Activated CD4-positive, CD25-positive, alpha-beta regulatory T cell treated with anti-CD3 and anti-CD28 coated beads, Interleukin-2, amount 50 U/mL, for 16 hours (primary cell): ENCODE measurements at places on chromosomes 3 and 15.

- DNase-seq, result no peak
Observed at GRCh38 chr3:86744051-86744450, 246.9 kb downstream of the VGLL3 start.

DNA sequence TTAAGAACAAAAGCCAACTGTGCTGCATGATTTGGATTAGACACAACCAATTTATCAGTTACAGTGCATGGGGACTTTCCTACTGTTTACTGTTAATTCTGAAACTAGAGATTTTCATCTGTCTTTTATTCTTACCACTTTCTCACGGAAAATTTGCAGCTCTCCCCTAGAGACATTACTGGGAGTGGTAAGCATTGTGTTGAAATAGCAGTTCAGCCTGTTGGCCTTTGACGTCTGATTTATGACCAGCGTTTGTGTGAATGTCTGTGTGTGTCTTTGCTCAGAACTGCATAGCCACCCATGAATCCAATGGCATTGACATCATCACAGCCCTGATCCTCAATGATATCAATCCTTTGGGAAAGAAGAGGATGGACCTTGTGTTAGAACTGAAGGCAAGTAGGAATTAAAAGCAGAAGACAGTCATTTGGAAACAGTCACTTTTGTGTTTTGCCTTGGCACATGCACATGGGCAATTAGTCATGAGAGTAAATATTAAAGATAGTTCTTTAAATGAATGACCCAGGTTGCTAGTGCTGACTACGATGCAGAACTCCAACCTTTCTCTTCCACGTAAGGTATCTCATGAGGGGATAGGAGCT is 202.2 kb upstream of the BHLHE40 start:
- no peak for DNase-seq

GRCh38 chr3:59253523-59253922 is 203.7 kb upstream of the CFAP20DC start:
- no peak for DNase-seq

DNA sequence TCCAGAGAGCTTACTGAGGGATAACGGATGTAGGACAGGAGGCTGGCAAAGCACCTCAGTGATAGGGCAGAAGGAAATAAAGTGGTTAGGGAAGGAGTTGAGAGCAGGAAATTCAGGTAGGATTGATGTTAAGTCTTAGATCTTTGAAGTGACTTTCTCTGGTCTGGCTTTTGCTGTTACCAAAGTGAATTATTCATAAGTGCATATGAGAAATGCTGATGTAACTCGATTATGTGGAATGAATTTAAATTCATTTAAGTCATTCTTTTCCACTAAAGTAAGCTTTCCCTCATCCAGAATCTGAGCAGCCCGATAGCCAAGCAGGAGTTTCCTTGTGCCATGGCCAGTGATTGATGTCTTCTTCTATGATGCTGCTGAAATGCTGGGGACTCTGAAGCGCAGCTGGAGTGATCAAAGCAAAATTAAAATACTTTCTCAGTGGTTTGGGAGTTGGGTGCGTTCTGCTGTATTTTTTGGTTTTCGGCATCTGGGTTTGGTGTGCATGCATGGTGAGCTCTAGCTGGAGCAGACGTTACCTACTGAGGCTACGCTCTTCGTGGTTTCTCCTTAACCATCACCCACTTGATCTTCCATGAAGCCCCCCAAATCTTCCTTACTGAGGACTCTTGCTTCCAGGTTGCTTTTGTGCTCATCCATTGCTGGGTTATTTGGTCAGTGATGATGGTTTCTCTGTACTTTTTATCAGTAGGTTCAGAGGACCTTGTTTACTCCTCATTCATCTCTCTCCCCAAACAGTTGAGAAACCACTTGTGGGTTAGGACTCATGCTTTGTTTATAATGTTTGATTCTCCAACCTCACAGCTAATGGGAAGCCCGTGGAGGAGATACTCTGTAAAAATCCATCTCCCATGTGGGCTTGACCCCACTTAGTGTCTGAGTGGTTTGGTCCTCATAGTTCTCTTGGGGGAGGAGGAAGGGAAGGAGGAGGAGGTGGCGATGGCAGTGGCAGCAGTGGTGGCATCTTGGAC is 72.5 kb downstream of the IGF1R start:
- DNase-seq, result no peak

DNA sequence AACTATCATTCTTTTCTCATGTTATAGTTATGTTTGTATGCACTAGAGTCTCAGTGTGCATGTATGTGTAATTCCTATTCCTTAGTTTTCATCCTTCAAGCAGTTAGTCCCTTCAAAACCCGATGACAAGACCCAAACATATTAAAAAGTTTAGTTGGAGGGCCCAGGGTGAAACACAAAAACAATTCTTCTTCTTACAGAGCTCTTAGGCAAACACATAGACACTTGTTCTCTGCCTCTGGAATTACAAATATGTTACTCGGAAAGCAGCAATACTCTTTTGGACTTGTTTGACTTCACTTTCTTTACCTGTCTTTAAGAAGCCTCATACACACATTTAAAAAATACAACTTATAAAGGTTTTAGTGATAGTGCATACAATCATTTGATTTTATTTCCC is 763 bp upstream of the CNTN6 start:
- no peak for DNase-seq

- DNase-seq, result no peak
Observed at GRCh38 chr3:131025539-131025938, 1.1 kb downstream of the ASTE1 start.

DNA sequence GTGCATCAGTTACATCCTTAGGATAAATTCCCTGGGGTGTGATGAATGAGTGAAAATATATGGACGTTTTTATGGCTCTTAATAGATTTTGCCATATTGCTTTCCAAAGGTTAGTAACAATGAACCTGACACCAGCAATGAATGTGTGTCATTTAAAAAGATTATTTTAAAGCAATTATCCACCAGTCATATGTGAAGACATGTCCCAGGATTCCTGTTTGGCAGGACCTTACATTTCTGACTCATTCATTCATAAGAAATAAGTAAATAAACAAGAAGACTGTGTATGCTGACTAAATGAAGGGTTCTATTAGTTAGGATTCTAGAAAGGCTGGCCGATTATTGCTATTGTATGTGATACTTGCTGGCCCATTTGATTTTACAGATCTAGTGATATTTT is 201.5 kb downstream of the SOX2 start:
- DNase-seq, result no peak

DNA sequence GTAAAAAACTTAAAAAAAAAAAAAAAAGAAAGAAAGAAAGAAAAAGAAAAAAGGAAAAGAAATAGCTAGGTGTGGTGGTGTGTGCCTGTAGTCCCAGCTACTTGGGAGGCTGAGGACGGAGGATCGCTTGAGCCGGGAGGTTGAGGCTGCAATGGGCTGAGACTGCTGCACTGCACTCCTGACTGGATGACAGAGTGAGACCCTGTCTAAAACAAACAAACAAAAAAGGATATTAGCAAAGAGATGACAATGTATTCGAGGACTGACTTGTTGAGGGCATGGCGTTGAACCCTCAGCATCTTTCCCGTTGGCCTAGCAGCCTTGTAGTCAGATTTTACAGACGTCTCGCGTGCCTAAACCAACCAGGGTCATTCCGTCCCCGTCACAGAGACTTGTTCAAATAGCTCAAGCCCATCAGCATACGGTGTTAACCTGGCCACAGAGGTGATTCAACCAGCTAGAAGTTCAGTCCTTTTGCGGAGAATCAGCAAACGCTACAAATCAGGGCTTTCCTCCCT is 528 bp upstream of the NIT2 start:
- DNase-seq, result no peak

- DNase-seq, result no peak
Observed at GRCh38 chr3:158249183-158249582, 139.3 kb downstream of the RSRC1 start.

GRCh38 chr3:112351823-112352222 is 18.9 kb downstream of the CD200 start:
- DNase-seq, result no peak

DNA sequence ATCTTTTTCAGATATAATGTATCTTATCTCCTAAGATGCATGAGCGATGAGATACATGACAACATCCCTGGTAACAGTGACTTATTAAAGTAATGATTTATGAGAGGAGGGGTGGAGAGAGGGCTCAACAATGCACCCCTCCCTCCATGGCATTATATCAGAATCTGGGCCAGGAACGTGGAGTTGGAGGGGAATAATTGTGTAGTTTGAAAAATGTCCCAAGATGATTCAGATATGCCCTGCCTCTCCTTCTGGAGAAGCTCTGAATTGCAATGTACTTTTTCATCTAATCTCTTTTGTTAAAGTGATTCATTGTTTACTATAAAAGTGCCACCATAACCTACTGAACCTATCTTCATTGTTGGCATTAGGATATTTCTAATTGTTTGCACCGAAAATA is 86.5 kb downstream of the FRMD4B start:
- DNase-seq, result no peak

GRCh38 chr15:88077296-88078020 is 179.1 kb downstream of the NTRK3 start:
- DNase-seq, result no peak

GRCh38 chr3:36212251-36212650 is 168.1 kb upstream of the STAC start:
- no peak for DNase-seq

DNA sequence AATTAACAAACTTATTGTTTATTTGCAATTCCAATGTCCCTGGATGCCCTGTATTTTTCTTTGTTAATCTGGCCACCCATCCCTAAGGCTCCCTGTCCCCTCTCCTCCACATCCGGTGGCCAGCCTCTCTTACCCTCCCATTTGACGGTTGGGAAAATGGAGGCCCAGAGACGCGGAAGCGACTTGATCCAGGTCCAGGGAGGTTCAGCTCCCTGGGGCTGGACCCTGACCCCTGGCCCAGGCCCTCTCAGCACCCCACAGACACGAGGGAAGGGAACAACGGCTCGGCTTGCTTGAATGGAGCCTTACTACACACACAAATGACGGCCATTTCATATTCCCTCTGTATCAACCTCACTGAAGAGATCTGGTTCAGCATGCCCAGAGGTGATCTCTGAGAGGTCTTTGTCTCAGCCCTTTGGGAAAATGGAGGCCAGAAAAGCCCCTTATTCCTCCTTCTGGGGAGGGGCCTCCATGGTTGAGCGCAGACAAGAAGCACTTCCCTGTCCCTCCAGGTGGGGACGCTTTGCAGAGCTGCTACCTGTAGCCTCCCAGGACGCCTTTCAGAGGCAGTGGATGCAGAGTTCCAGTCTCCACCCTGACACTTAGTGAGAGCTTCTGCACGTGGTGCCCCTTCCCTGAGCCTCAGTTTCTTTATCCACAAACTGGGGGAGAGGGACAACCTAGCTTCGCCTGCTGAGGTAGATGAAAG is 82.1 kb downstream of the ATP2B2 start:
- no peak for DNase-seq

- DNase-seq, result no peak
Observed at GRCh38 chr15:99826157-99826780, 93.0 kb upstream of the LYSMD4 start.

- no peak for DNase-seq
Observed at GRCh38 chr3:54866251-54866650, 61.6 kb downstream of the LRTM1 start.

GRCh38 chr3:111315930-111316587 is 225.9 kb upstream of the CD96 start:
- DNase-seq, result no peak
